ENCODE measurements at places on chromosomes 13 and 19. TPM values are rescaled to one million over a fixed set of nuclear protein-coding genes. Genes with fewer than 3 reads are reported as not detected.

GRCh38 chr19:35204799-35205732 is 23.5 kb downstream of the FAM187B start:
- no peak for DNase-seq

The HSPB6 gene
- 0.75 TPM for total RNA-seq

- no peak for DNase-seq
Measured at GRCh38 chr13:25901460-25902376, 150.1 kb downstream of the SHISA2 start.

- no peak for DNase-seq
Measured at GRCh38 chr19:8150178-8150865, 930 bp upstream of the FBN3 start.

All from chondrocyte (in vitro differentiated cells).